Activated CD8-positive, alpha-beta memory T cell treated with anti-CD3 and anti-CD28 coated beads for 1 hour (primary cell): ENCODE measurements at places on chromosomes 3 and 15.

- no peak for DNase-seq
These were observed 91.4 kb downstream of the ZBBX start for GRCh38 chr3:167288737-167289136.

GRCh38 chr3:172125053-172125452, 85.7 kb downstream of the FNDC3B start:
- no peak for DNase-seq

- DNase-seq, result no peak
These were observed 76.5 kb downstream of the ACAP2 start for GRCh38 chr3:195366200-195366925.

DNA sequence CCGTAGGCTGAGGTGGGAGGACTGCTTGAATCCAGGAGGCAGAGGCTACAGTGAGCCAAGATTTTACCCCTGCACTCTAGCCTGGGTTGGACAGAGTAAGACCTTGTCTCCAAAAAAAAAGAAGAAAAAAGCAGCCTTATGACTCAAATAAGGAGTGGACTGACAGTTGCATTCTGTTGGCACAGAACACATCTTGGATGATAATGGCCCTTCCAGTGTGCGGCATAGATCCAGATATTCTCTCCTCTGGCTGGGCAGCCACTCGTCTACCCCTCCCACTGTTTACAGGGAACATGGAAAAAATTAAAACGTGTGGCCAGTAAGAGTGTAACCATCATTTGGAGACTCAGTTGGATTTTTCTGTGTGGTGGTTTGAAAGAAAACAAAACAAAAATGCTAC, 118.6 kb upstream of the RNF7 start:
- DNase-seq, result no peak

DNA sequence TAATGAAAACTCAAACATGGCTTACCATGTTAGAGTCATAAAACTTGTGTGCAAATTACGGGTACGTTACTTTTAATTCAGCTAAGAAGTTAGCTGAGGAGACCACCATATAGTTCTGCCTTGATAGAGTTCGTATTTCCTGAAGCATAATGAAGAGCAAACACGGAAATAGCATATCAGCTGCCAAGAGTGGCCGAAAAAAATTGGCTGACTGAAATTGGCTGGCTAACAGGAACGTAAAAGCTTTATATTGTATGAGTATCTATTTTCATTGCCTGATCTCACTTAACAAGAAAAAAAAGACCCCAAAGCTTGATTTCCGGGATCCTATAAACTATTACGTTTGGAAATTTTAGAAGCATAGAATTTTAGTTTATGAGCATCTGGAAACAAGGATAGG, 1222.9 kb downstream of the ZPLD1 start:
- DNase-seq, result no peak
